ENCODE measurements at places on chromosomes 6 and 20. TPM values are rescaled to one million over a fixed set of nuclear protein-coding genes. Genes with fewer than 3 reads are reported as not detected.

Gene SYCP2L
- total RNA-seq: 3.3 TPM

Gene ZFP57
- total RNA-seq: not detected

Gene FOXP4
- 24.9 TPM for total RNA-seq

Gene TFAP2C
- total RNA-seq: 16.7 TPM

Gene CLPSL1
- total RNA-seq: not detected

Gene OLIG3
- not detected for total RNA-seq

Gene COL11A2
- total RNA-seq: 0.92 TPM
